ENCODE measurements at places on chromosomes 11 and 22. TPM values are rescaled to one million over a fixed set of nuclear protein-coding genes. Genes with fewer than 3 reads are reported as not detected.

The RIMBP3C gene
- not detected for total RNA-seq

The BAIAP2L2 gene
- 0.20 TPM for total RNA-seq

The POGLUT3 gene
- total RNA-seq: 43.9 TPM

The BIK gene
- not detected for total RNA-seq

The PIH1D2 gene
- 1.8 TPM for total RNA-seq

The ACR gene
- 4.9 TPM for total RNA-seq

The XKR3 gene
- not detected for total RNA-seq

The CD3G gene
- total RNA-seq: not detected

The OR5P2 gene
- not detected for total RNA-seq

The OR8D4 gene
- total RNA-seq: not detected

The CHCHD10 gene
- 64.8 TPM for total RNA-seq
